ENCODE measurements at places on chromosomes 6 and 20.
A peak's percentile ranks its signal among the peaks of the same experiment; 100 is the strongest.

- no peak for DNase-seq
Observed at GRCh38 chr20:38880952-38881735, 45.1 kb upstream of the FAM83D start.

DNA sequence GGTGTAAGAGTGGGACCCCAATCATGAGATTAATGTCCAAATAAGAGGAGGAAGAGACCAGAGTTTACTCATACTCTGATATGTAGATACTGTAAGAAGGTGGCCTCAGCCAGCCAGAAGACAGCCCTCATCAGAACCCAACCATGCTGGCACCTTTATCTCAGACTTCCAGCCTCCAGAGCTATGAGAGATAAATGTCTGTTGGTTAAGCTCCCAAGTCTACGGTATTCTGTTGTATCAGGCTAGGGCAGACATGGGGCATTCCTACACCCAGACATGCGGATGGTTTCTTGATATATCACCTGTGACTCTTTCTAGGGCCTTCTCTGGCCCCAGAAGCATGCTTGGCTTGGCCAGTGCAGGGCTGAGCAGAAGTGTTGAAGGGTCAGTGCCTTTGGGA, 247.4 kb upstream of the RIN2 start:
- no peak for DNase-seq

DNA sequence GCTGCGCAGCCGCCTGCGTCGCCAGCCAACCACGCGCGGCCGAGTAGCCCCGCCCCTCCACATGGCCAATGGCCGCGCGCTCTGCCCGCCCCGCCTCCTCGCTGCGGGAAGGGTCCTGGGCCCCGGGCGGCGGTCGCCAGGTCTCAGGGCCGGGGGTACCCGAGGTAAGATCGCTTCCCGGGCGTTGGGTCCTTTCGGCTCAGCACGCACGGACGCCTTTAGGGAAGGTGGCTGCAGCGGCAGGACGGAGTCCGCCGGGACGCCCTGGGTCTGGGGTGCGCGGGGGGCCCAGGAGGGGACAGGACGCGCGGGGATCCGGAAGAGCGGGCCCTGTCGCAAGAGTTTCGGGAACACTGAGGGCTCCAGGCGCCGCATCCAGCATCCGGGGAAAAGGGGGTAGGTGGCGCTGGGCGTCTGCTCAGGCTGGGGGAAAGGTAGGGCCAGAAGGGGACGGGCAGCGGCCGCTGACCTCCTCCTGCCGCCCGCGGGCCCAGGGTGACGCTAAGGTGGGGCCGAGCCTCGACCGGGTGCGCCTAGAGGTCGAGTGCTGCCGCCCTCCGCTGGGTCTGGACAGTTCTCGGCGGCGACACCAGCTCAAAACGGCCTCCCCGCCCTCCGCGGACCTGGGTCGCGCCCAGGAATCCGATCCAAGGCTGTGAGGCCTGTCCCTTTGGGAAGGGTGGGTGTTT, at the start of gene MAVS:
MAVS (plus strand) TSS at position 95 of the 689 bp plus-strand sequence. CDS start 7,791 bp downstream, outside the sequence.
- peak; percentile 73 for DNase-seq

DNA sequence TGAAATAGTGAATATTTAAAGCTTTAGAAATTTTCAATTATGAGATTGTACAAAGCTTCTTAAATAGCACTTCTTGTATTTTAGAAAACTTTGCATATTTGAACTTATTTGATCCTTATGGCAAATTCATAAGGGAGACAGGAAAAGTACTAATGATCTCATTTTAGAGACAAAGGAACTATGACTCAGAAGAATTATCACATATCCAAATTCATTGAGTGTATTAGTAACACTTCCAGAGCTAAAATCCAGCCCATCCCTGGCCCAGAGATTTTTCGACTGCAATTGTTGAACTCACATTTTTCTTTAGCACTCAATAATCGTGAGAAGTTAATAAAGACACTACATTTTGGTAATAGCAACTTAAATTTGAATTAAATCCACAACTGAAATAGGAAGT, 704.3 kb downstream of the EPM2A start:
- no peak for DNase-seq

DNA sequence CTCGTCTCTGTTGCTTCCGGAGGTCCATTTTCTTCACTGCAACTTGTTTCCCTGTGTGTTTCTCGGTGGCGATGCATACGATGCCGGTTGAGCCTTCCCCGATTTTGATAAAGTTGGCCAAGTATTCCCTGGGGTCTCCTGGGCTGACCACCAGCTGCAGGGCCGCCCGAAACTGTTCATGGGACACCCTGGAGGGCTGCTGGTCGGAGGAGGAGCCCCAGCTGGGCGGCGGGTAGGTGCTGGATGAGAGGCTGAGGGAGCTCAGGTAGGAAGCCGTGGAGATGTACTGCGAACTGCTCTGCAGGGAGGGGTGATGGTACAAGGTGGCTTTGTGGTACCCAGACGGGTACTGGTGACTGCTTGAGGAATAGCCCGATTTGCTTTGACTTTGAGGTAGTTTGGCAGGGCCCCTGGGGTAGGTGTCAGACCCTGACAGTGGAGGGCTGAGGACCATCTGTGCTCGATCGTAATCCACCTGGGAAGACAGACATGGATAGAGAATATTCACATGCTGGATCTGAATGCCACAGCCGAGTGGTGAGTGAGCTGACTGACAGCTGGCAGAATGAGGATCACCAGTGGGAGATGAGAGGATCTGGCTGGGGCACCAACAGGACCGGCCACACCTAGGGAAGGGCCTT, 51.6 kb downstream of the LAMP5 start:
- DNase-seq, result no peak

DNA sequence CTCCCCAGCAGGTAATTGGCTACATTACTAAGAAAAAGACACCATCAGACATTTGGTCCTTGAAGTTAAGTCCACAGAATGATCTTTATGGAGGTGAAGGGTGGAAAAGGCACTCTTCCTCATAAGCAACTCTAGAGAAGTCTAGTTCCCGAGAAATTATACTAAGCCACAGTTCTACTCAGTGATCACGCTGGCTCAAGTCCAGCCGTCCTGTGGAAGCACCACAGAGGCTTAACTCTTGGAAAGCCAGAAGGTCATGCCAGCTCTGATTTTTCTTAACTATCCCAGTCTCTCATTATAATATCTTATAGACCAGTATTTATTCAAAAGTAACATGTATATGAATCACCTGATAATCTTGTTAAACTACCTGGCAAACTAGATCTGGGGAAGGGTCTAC, 258.5 kb downstream of the EYA4 start:
- DNase-seq, result no peak

- peak; percentile 86 for DNase-seq
Observed at GRCh38 chr20:31595654-31596411, 9.3 kb upstream of the ID1 start.

GRCh38 chr20:17655865-17656479, 26.1 kb downstream of the RRBP1 start:
- DNase-seq, result no peak

GRCh38 chr20:4083098-4083865, 67.9 kb upstream of the RNF24 start:
- DNase-seq, result peak; percentile 27

DNA sequence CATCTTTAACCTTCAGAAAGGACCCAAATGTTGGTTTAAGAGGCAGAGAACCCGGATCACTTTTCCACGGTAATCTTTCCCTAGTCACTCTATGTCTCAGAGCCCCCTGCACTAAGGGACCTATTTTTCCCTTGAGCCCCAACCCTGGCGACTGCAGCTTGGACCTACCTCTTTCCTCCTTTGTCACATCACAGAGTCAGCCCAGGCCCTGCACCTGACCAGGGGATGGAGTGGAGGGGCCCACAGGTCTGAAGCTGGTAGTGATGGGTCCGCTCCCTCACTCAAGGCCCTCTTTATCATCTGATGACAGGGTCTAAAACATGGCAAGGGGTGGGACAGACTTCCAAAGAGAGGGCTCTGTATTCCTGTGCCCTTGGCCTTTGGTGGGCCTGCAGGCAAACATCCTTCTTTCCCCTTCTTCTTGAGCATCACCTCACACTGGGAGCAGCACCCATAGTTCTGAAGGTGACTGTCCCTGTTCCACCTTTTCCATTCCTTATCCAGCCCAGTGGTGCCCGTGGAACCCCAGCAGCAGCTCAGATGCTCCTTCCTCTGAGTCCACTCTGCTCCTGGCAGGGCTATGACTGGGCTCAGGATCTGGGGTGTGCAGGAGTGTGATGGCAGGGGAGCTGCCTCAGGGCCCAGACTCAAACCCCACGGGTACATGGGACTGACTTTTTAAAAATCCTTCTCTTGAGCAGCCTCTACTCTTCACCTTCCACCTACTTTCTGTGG, 6.3 kb downstream of the RAET1L start:
- no peak for DNase-seq

GRCh38 chr6:74346936-74347535, 651.0 kb downstream of the CD109 start:
- DNase-seq, result no peak

GRCh38 chr6:21556968-21557721, 36.4 kb upstream of the SOX4 start:
- DNase-seq, result no peak

- no peak for DNase-seq
Observed at GRCh38 chr20:17783671-17784070, 83.9 kb downstream of the BANF2 start.

DNA sequence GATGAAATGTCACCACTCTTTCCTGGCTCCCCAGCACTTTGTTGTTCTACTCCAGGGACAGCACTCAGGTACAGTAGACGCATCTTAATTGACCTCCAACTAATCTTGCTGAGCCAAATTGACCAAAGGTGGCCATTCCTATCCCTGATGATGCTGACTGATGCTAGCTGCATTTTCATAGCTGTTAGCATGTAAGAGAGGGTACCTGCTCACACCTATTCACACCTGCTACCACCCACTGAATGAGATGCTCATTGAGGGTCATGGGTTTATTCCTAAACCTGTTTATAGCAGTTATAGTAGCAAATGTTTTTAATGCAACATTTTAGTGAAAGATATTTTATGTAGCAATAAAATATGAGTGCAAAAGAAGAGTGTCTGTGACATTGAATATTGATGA, 145.1 kb downstream of the CARMIL1 start:
- no peak for DNase-seq

DNA sequence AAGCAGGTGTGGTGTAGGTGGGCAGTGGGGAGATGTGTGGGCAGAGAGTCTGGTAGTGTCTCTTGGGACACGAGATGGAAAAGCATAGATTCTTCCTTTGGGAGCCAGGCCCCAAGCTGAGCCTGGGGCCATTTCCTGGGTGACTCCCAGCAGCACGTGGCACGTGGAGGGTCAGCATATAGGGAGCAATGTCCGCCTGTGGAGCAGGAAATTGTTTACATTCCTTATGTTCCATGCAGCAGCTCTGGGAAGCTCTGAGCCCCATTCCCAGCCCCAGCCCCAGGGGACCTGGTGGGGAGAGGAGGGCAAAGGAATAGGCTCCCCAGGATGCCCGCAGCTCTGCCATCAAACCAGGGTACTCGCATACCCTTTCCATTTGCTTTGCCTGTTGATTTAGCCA, 57.6 kb downstream of the DAAM2 start:
- peak; percentile 66 for DNase-seq

DNA sequence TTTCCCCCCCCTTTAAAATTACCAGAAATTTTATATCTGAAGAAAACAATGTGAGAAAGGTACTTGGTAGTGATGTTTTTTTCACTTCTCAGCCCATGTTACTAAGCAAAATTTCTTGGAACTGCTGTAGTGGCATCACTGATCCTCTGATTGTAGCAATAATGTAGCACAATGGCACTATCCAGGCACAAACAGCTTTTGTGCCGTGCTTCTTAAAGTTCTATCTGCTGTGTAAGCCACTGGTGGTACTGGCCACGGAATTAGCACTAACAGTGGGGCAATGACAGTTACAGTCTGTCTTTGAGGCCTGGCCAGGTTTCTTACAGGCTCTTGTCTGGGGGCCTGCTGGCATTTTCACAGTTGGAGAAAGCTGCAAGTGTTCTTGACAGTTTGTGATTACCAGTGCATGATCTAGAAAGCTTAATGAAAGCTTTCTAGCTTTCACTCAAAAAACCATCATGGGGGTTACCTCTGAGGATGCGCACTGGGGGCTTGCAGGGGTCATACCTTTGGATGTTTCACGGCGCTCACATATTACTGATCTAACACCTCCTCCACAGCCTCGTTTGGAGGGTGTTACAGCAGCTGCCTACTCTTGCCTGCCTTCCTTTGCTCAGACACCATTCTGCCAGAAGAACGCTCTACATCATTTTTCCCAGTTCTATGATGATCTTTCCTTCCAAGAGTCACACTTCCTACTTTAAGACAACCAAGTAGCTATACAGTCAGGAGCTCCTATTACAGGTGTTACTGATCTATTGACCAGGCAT, 58.4 kb upstream of the ARMH2 start:
- DNase-seq, result no peak

- no peak for DNase-seq
Observed at GRCh38 chr20:53628076-53628475, 34.4 kb upstream of the ZNF217 start.

DNA sequence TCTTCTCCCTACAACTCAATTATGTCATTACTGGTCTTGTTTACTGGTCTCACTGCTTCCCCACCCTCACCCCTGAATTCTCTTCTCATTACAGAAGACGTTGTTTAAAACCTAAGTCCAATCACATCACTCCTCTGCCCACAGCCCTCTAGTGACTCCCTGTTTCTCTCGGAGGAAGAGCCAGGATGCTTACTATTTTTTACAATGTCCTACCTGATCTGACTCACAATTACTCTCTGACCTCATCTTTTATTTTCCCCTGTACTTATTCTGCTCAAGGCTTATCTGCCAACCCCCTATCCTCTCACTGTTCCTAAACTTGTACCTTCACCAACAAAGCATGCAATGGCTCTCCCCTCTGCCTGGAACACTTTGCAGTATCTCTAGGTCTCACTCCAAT, 400.4 kb upstream of the PTCHD4 start:
- DNase-seq, result no peak

GRCh38 chr6:98782772-98783171, 51.6 kb upstream of the POU3F2 start:
- no peak for DNase-seq

GRCh38 chr6:72650081-72650745, 28.3 kb downstream of the KCNQ5 start:
- DNase-seq, result peak; percentile 13

DNA sequence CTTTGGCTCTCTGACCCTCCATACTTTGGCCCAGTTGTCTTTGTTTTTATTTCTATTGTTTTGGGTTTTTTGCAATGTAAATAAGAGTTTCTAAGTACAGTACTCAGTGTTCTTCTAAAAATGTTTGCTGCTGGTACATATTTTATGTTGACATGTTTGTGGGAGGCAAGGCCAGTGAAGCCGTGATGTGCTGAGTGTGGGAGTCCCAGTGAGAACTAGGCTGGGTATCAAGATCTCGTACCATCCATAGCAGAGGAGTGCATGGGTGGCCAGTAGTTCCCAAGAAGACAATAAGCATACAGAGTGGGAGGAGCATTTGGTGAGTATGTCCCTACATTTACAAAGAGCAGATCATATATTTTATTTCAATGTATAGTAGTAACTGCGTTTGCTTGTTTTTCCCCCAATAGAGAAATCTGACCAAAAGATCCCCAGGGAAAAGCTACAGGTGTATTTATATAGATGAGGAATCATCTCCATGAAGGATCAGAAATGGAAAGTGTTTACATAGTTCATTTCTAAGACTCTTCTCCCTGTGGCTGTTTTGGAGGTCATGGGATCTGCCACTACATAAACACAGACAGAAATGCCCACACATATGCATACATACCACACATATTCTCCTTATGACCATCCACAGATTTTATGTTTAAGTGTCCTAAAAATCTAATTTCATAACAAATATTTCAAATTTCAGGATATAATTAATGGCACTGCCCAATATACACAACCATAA, 285.9 kb downstream of the ALDH8A1 start:
- DNase-seq, result peak; percentile 32
